Activated CD8-positive, alpha-beta memory T cell treated with anti-CD3 and anti-CD28 coated beads, Interleukin-2, amount 50 U/mL, for 4 hours (primary cell): ENCODE measurements at places on chromosomes 13 and 19.

GRCh38 chr13:32228330-32229041, 86.7 kb downstream of the ZAR1L start:
- no peak for DNase-seq

DNA sequence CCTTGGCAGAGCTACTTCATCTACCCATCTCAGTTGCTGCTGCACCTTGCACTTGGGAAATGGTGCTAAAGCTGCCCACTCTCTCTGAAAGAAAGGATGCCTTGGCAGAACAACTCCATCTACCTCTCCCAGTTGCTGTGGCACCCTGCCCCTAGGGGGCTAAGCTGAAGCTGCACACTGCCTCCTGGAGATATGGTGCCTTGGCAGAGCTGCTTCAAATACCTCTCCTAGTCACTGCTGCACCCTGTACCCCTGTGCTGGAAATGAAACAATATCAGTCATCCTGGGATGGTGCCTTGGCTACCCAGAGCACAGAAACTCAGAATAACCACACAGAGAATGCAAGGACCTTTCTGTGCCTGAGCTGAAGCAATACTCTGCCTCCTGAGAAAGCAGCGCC, 615.8 kb downstream of the DIAPH3 start:
- no peak for DNase-seq

- no peak for DNase-seq
Measured at GRCh38 chr19:4367781-4368127, 24.4 kb downstream of the MPND start.

DNA sequence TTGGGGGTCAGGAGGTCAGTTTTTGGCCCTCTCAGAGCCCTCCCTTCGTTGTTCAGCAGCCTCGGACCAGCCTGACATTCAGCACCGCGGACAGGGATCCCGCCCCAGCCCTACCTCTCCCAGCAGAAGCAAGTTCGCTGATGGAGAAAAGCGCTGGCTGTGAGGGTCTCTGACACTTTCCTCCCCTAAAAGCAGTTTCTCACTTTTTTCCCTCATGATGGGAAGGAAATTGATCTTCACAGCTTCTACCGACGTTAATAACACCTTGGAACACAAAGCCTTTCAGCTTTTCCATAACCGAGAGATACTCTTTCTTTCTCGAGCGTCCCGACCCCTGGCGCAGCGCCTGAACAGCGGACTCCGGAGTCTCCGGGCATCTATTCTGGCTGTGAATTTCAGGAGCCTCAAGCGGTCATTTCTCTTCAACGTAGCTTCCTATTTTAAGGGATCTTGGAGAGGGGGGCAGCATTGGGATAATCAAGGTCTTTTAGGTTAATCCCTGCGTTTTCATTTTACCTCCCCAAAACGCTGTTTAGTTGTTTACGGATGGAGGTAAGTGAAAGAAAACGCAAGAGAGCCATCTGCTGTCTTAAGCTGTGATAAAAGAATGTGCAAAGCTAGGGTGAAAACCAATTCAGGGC, 467.2 kb downstream of the ITGBL1 start:
- DNase-seq, result no peak

GRCh38 chr13:37615276-37615675, 16.7 kb upstream of the POSTN start:
- DNase-seq, result no peak

GRCh38 chr13:60001889-60002288, 161.8 kb downstream of the DIAPH3 start:
- DNase-seq, result no peak

DNA sequence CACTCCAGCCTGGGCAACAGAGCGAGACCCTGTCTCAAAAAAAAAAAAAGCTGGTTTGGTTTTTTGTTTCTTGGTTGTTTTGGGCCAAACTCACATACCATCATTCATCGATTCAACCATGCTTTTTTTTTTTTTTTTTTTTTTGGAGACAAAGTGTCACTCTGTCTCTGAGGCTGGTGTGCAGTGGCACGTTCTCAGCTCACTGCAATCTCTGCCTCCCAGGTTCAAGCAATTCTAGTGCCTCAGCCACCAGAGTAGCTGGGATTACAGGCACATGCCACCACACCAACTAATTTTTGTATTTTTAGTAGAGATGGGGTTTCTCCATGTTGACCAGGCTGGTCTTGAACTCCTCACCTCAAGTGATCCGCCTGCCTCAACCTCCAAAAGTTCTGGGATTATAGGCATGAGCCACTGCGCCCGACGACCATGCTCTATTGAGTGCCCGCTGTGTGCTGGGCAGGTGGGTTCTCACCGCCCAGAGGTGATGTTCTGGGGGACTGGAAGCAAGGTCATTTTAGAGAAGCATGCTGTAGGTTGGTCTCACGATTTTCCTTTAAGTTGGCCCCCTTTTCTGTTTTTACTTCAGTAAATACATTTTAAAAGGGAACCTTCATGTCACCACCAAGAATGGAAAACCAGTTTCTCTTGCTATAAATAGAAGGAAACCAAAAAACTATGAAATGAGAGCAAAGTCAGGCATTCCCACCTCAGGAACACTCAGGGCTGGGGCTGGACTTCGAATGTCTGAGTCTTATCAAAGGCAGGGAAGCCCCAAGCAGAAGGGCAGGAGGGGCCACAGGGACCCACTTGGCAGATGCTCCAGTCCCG, 8.3 kb upstream of the JUND start:
- no peak for DNase-seq

GRCh38 chr13:91946498-91947070, 548.2 kb downstream of the GPC5 start:
- no peak for DNase-seq

GRCh38 chr13:110423689-110424302, 116.7 kb downstream of the COL4A2 start:
- no peak for DNase-seq

GRCh38 chr13:32017474-32017873, 14.1 kb upstream of the FRY start:
- no peak for DNase-seq

GRCh38 chr13:46761174-46761573, 35.8 kb downstream of the ESD start:
- DNase-seq, result no peak
